Stimulated activated CD8-positive, alpha-beta memory T cell treated with anti-CD3 and anti-CD28 coated beads, Interleukin-15, amount 100 ng/mL, for 1 hour (primary cell): ENCODE measurements at places on chromosomes 13 and 19.

- DNase-seq, result no peak
Observed at GRCh38 chr19:53586277-53586691, 45.5 kb upstream of the DPRX start.

DNA sequence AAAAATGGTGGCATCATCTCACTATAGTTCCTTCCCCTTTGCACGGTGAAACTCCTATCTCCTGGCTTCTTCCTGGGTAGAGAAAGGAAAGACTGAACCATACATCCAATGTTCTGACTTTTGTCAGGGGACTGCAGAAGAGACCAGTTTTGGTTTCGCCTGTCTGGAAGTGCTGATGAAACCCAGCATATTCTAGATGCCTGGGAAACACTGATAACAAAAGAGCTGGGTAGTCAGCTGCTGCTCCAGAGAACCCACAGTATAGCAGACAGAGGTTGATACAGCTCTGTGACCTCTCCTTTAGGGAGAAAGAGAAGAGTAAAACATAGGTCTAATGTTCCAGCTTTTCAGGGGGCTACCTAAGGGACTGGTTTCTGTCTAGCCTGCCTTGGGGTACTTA is 695.3 kb downstream of the DIAPH3 start:
- no peak for DNase-seq

DNA sequence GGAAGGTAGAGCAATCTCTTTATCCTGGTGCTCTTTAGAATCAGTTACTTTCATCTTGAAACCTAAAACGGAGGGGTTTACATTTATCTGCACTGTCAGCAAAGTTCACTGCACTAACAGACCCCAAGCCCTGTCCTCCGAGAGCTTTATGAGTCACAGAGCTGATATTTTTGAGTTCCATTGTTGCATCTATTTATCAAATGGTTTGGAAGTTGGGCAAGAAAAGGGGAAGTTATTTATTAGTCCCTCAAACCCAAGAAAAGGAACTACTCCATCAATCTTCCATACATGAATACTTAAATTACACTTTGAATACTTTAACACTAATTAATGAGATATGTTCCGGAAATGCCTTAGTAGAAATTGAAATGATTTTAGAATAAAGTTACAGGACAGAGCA is 55.5 kb downstream of the EDNRB start:
- no peak for DNase-seq

GRCh38 chr13:80251403-80251802 is 89.5 kb downstream of the SPRY2 start:
- DNase-seq, result no peak

GRCh38 chr13:52830946-52831345 is 17.5 kb downstream of the PCDH8 start:
- DNase-seq, result no peak

DNA sequence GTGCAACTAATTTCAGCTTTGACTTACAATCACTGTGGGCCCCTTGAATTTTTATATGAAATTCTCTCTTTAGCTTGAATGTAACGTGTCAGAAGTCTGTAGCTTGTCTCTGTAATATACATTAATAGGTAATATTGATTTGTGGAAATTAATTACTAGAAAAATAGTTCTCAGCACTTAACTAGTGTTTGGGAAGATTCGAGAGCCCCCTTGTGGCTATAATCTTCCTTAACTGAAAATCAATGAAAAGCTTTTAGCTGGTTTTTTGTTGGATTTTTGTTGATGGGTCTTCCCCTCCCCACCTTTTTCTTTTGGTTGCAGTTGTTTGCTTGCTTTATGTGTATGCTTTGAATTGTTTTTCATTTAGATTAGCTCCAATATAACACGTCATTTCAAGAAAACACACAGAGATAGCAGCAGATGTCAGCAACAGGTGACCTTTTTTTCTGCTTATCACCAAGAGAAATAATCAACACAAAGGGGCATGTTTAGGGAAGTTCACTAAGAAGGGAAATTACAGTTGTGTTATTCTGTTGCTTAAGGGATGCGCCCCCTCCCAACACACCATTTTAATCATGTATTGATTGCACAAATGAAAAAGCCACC is 176.8 kb downstream of the OXGR1 start:
- no peak for DNase-seq

GRCh38 chr19:3075605-3076431 is 13.5 kb upstream of the TLE5 start:
- peak; percentile 68 for DNase-seq

- no peak for DNase-seq
Observed at GRCh38 chr13:32205431-32206096, 109.6 kb downstream of the ZAR1L start.

GRCh38 chr13:74280795-74281490 is 146.7 kb upstream of the KLF12 start:
- DNase-seq, result no peak

- DNase-seq, result no peak
Observed at GRCh38 chr13:76971851-76972829, 19.7 kb upstream of the CLN5 start.

DNA sequence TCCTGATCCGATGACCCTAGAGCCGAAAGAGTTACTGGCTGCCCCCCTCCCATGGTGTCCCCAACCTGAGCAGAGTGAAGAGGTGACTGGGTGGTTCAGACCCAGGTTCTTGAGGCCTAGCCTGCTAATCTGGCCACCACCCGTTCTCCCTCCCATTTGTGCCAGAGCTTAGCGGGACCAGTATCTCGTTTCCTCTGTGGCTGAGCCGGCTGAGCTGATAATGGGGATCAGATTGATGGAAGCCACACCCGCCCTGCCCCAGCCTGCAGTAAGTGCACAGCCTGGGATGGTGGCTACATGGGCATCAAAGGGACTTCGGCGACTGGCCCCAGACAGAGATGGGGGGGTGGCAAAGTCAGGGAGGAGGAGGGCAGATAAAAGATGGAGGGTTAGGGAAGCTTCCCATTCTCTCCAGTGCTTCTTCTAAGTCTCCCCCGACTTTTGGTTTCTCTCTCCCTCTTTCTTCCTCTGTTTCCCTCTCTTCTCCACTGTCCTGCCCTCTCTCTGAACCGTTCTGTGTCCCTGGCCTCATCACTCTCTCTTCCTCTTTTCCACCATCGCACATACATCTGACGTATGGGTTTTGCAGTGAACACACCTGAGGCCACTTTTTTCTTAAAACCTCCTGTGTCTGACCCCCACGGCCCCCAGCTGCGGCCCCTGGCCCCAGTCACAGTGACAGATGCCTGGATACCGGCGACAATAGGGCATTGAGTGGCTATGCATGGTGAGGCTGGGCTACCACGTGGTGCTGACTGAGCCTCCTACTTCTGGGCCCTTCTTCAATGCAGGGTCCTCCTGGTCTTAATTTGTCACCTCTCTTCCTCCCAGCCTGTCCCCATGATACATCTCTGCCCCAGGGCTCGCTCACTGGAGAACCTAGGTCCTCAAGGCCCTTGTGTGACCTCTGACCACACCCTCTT is 2.4 kb downstream of the ELAVL3 start:
- no peak for DNase-seq

- DNase-seq, result no peak
Observed at GRCh38 chr19:15195371-15196334, 5.1 kb downstream of the NOTCH3 start.

DNA sequence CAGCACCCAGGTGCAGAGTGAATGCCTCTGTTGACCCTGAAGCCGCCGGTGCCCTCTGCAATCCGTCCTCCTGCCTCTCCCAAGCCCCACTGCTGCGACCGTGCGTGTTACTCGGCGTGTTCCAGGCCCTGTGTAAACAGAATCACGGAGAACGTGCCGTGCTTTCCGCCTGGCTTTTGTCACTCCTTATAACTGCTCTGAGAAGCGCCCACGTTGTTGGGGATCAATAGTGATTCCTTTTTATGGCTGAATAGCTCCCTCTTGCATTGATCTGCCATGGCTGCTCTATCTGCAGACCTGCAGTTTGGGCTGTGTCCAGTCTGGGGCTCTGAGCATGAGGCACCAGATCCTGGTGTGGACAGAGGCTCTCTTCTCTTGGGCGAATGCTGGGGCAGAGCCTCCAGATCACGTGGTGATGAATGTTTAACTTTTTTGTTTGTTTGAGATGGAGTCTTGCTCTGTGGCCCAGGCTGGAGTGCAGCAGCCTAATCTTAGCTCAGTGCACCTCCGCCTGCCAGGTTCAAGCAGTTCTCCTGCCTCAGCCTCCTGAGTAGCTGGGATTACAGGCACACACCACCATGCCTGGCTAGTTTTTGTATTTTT is 15.8 kb downstream of the ADPRHL1 start:
- DNase-seq, result no peak

- DNase-seq, result no peak
Observed at GRCh38 chr19:41478875-41479756, 36.2 kb downstream of the ERICH4 start.
